ENCODE measurements at places on chromosomes 3 and 15. TPM values are rescaled to one million over a fixed set of nuclear protein-coding genes. Genes with fewer than 3 reads are reported as not detected.

Gene A4GNT
- not detected for total RNA-seq

Gene PIGBOS1
- 6.4 TPM for total RNA-seq

DNA sequence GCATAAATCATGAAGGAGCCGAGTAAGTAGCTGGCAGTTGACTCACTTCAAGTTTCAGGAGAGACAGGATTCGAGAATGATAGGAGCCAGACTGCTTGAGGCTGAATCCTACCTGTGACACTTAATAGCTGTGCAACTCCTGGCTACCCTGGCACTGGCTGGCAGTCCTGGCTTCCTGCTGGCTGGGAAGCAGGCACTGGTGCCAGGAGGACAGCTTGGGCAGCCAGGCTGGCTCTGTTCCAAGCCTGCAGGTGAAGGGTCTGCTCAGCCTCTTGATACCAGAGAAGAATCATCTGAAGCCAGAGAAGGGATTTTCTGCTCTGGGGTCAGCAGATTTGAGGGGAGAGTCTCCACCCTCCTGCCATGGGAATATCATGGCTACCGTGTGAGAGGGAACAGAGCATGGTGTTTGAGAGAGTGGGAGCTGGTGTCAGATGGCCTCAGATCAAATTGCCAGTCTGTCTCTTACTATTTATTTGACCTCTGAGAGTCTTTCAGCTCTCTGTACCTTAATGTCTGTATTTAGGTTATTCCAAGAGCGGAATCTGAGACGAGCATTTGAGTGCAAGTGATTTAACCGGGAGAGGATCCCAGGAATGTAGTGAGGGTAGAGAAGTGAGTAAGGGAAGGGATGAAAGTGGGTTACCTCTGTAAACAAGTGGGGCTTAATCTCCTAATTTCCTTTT lies 4.4 kb upstream of the XIRP1 start:
- H3K4me1 ChIP-seq = peaks cover 7% of the 10 kb centered on the region
- no peak overlapping the region for H3K27ac ChIP-seq
- H3K27me3 ChIP-seq = no peaks in the 10 kb centered on the region
- no peak overlapping the region for H3K4me3 ChIP-seq
- H3K36me3 ChIP-seq = no peaks in the 10 kb centered on the region

GRCh38 chr15:80923668-80924067 lies 66.0 kb downstream of the MESD start:
- H3K27me3 ChIP-seq = no peaks in the 10 kb centered on the region
- H3K4me3 ChIP-seq = no peak overlapping the region
- H3K27ac ChIP-seq = no peak overlapping the region
- DNase-seq = no peak

GRCh38 chr15:25663515-25663914 lies 199.6 kb downstream of the ATP10A start:
- no peak overlapping the region for H3K4me3 ChIP-seq
- H3K27me3 ChIP-seq = no peaks in the 10 kb centered on the region
- H3K4me1 ChIP-seq = no peaks in the 10 kb centered on the region
- no peak overlapping the region for H3K27ac ChIP-seq

Gene CAPN7
- 72.4 TPM for total RNA-seq

Data from vagina (tissue), 2 donors.